ENCODE measurements at places on chromosomes 2 and 18. TPM values are rescaled to one million over a fixed set of nuclear protein-coding genes. Genes with fewer than 3 reads are reported as not detected.

Gene PPP1R1C
- 7.2 TPM for total RNA-seq

DNA sequence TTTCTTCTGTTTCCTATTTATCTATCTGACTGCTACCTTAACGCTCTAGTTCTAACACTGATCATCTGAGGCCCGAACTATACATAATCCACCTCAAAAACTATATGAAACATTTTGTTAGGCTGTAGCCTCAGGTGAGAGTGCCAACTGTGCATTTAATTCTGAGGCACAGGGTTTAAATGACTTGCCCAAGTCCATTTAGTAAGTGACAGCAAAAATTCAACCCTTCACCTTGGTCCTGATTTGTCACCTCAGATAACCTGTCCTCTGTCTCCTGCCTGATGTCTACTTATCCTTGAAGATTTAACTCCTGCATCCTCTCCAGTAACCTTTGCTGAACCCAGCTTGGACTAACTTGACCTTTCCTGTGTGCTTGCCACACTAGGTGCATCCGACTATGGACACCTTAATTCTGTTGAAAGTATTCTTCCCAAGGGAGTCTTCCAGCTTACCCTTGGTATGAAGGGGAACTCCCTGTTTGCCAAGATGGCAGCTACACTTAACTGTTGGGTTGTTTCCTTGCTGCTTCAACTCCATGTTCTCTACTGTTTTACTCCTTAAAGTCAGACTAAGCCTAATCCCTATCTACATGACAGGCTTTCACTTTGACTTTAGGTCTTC, 23.5 kb downstream of the CD302 start:
- DNase-seq: no peak

DNA sequence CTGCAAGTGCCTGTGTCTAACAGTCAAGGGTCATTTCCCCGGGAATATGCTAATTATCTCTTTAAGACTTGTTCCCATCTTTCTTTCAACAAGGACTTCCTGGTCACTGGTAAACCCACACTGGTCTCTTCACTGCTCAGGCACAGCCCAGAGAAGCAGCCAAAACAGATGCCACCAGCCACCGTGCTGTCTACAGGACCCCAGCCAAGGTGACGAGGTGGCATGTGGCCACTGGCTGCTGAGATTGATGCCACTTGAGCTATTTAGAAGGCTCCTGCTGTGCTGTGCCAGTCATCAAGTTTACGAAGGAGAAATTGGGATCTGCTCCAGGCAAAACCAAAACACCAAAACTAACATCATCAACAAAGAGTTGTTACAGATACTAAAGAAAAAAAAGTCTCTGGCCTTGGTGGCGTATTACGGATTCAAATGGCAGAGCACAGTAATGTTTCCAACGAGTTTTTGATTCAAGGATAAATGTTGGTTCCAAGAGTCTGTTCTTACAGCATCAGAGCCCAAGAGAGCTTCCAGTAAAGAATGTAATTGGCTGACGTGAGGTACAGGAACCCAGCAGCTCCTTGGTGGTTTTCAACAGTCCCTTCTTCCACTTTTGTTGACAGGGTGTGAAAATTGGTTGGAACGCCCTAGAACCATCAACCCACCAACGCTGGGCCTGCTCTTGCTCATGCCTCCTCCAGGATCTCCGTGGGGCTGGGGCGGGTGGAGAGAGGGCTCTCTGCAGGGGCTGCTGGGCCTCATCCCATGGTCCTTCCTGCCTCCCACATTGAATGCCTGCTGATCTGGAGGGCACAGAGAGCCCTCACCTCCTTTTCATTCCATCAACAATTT, 63.7 kb upstream of the ZCCHC2 start:
- DNase-seq: no peak

DNA sequence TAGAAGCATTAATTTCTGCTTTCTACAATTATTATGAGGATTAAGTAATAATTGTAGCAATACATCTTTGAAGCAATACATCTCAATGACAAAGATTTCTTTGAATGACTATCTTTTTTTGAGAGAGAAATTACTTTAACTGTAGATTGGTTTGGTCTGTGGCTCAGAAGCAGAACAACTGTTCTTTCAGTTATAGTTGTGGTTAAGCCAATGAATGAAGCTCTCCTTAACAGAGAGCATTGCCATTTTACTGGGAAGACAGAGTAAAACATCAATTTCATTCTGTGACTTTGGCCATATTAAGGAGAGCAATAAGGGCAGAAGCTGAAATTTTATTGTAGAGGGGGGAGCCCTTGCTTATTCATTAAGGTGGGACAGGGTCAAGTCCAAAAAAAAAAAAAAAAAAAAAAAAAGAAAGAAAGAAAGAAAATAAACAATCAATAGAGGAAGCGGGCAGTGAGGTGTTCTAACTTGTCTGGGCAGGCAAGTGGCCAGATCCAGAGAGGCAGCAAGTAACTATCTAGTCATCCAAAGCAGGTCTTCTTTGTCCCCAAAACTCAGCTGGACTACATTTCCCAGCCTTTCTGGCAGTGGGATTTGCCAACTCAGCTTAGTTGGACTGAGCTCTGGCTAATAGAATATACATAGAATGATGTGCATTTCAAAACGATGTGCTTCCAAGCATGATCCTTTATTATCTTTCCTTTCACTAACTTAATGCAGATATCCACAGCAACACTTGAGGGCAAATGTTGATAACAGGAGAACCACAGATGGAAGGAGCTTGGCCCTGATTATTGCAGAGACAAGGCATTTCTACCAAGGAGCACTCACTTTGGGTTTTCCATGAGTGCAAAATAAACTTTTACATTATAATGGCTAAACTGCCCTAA, 462.7 kb upstream of the CDH20 start:
- no peak for DNase-seq

GRCh38 chr2:43251171-43251731, 24.8 kb upstream of the ZFP36L2 start:
- no peak for DNase-seq

Gene PLCD4
- total RNA-seq: 0.43 TPM

- no peak for DNase-seq
These were observed 1357.5 kb upstream of the CELF4 start for GRCh38 chr18:38923126-38923525.

Measured in left lobe of liver (tissue), 2 donors.